ENCODE measurements at places on chromosomes 1 and 21.

GRCh38 chr1:147800804-147801203 is 40.4 kb upstream of the GJA5 start:
- DNase-seq = no peak

DNA sequence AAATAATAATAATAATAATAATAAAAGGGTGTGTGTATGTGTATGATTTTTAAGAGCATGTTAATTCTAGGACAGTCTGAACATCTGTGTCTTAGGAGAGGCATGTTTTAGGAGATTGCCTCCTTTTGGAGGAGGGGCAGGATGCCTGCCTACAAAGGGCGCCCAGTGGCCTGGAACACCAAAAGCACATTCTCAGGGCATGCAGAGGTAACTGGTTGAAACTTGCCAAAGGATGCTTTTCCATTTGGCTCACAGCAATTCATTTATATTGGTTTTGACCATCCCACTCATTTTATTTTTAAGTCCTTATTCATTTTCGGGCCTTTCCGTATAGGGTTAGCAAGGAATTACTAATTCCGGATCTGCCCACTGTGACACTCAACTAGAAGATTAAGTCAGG is 21.1 kb upstream of the LAMC2 start:
- no peak for DNase-seq

DNA sequence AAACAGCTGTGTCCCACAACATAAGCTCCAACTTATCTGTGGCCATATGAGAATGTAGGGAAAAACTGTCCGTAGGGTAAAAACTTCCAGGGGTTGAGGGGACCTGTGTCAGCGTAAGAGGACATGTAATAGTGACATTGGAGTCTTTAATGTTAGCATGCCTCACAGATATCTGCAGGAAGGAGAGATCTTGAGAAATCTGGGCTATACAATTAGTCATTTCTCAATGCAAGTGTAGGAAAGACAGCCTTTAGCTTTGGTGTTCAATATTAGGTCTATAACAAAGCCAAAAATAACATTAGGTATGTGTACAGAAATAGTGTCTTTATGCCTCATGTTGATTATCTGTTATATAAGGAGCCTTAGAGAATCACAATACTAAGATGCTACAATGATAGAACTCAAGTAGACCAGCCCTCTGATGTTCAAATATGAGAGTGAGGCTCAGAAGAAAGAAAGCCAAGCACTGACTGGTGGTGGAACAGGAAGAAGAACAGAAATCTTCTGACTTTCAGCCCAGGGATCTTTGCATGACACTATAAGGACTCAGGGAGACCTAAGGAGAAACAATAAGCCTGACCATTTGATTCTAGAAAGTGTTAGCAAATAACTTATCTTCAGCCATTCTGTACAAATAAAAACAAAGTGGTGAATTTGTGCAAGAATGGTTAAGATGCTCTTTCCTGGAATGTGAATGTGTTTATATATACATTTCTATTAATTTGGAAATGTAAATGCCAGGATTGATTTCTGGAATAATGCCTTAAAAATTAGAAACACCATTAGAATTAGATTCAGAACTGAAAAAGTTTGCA is 152.6 kb downstream of the ZC3H11B start:
- no peak for DNase-seq

DNA sequence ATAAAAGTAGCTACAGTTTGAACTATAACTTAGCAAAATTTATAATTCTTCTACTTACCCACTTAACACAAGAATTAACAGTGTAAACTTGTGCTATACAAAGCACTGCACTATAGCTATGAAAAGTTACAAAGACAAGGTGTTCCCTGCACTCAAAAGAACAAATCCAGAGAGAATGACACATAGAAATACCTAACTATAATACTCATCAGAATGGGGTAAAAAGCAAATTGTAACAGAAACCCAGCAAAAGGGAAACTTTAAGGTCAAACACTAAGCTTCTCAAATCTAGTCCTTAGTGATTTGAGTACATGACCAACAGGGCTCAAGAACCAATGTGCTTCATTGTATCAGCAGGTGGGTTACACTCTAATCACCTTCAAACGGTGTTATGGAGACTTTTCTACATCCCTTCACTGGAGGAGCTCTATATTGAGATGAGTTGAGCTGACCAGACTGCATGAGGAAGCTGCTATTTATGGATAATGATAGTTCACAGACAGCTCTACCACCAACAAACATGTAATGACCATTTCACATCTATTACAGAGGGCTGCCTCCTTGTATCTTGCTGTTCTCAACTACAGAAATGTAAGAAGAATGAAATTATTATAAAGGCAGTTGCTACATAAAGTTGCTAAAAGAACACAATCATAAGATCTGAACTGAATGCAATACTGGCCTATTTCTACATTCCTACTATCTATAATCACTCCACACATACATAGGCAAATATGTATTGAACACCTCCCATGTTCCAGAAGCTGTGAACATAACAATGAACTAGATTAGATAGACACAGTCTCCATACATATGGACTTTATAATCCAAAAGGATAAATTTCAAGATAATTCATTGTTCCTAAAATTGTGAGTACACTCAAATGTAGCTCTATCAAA is 47.6 kb downstream of the PIK3R3 start:
- DNase-seq = no peak

- no peak for DNase-seq
Observed at GRCh38 chr1:192512426-192513162, 63.0 kb upstream of the RGS1 start.

DNA sequence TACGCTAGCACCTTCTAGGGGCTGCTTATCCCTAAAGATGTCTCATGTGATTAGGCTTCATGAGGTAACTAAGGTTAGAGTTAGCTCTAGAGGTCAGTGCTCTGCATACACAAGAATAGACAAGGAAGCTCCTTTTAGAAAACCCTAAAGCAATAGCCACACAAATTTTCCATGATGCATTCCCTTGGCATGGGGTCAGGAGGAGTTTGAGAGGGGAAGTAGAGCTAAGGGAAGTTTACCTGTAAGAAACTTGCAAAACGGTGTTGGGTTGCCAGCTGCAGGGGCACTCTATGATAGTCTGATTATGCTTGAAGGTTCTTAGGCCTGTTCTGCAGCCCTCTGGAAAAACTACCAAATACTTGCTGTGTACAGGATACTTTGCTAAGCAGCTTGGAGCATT is 39.0 kb upstream of the A3GALT2 start:
- no peak for DNase-seq

GRCh38 chr1:152697701-152698600 is at the start of gene LCE2A:
Gene LCE2A (plus strand): TSS chr1:152698345. CDS start chr1:152698902, 557 bp downstream.
- no peak for DNase-seq

- DNase-seq = no peak
Observed at GRCh38 chr1:8639148-8639547, 178.3 kb downstream of the RERE start.

- no peak for DNase-seq
Observed at GRCh38 chr1:189216886-189217285, 1260.8 kb downstream of the BRINP3 start.

DNA sequence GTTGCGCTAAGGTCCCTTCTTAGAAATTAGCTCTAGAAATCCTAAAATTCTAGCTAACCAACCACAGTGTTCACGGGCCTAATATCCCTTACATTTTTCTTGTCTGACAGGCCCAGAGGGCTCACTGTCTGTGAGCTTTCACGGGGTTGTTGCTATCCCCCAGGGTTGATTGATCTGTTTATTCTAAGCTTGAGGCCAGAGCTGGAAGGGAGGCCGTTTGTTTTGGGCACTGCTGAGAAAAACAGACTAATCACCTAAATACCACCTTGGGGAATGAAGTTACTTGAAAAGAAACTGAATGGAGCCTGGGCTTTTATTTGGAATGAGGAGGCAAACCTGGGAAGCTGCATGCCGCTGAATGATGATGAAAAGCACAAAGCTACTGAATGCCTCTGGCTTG is 162.4 kb downstream of the KIF26B start:
- DNase-seq = no peak

- DNase-seq = no peak
Observed at GRCh38 chr1:225388372-225388771, 39.5 kb downstream of the LBR start.

- no peak for DNase-seq
Observed at GRCh38 chr1:15308135-15308534, 61.1 kb downstream of the FHAD1 start.

- DNase-seq = no peak
Observed at GRCh38 chr1:241895013-241895412, 47.0 kb downstream of the EXO1 start.

DNA sequence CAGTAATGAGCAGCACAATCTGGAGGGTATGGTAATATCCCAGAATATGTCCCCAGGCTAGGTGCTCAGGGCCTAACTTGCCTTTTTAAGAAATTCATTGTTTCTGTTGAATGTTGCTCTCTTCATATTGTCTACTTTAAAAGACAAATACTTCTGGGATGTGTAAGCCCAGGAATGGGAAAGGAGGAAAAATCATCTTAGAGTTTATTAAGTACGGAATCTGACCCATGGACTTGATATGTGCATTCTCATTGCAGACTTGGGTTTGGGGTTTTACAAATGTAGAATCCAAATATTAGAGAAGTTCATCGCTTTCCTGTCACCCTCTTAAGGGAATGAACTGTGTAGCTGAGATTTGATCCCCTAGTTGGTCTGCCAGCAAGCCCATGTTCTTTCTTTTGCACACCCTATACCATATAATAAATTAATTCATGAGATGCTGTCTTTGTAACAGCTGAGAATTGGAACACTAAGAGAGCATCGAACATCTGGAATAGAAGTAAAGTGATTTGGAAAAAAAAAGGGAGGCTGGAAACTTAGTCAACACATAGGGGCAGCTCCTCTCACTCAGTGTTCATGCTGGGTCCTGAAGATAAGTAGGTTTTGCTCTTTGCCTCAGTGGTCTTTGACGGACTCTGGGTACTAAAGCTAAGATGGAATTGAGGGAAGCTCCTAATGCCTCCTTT is 235.8 kb upstream of the C1orf105 start:
- DNase-seq = no peak

DNA sequence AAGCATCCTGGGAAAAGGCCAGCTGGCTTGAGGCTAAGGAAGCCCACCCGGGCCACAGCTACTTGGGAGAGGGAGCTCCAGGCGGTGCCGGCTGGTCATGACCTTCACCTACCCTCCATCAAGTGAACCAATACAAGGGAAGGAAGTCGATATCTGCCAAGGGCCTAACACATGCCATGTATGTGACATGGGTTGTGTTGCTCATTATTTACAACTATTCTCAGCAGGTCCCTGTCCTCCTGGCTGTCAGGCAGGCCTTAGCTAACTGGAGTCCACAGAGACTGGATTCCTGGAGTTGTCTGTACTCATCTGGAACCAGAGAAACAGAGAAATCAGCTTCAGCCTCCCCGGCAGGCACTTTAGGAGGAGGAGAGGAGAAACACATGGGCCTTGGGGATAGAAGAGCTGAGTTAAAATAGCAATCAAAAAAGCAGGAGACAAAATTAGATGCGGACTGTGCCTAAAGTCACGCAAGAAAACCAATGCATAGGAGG is 15.7 kb downstream of the TCEA3 start:
- no peak for DNase-seq

GRCh38 chr1:81238129-81238528 is 562.6 kb upstream of the ADGRL2 start:
- no peak for DNase-seq

- DNase-seq = no peak
Observed at GRCh38 chr21:35633501-35633900, 426.8 kb downstream of the SETD4 start.

GRCh38 chr1:183757061-183757460 is 47.9 kb upstream of the RGL1 start:
- DNase-seq = no peak

GRCh38 chr1:231032963-231033362 is 7.1 kb downstream of the FAM89A start:
- no peak for DNase-seq

GRCh38 chr1:232477728-232478127 is 152.2 kb downstream of the SIPA1L2 start:
- DNase-seq = no peak

DNA sequence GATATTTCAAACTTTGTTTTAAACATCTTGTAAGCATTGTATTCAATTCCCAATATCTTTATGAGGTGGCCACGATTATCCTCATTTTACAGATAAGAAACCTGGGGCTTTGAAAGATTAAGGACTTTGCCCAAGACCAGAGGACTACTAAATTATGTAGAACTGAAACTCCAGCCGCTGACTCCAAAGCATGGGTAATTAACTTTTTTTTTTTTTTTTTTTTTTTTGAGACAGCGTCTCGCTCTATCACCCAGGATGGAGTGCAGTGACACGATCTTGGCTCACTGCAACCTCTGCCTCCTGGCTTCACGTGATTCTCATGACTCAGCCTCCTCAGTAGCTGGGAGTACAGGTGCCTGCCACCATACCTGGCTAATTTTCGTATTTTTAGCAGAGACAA is 68.7 kb downstream of the ALG14 start:
- no peak for DNase-seq

DNA sequence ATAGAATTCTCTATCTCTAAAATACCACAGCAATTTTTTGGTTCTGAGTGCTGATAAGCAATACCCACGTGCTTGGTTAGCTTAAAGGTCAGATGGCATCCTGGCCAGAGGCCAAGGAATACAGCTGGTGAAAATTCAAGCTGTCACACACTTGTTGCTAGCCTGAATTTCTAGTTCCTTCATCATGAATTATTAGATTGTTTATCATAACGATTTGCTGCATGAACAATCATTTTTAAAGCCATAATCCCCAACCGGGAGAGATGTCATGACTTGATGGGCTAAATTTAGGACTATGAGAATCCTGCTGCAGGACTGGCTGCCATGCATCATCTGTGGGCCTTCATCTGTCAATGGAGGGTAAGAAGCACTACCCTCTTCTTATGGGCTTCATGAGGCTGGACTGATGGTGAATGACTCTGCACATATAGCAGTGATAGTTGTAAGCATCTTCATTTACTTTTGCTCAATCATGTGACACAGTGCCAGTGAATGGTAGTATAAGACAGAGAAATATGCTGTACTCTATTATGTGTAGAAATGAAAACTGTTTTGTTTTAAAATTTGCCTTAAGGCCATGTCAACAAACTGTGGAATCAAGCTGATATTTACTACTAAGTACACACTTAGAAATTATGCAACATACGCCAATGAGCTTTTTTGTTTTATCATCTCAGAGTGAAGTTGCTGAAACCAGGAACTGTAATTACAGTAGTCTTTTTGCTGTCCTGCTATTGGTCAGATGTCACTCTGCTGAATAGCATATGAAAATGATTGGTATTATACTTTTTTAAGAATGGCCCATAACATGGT is 80.5 kb upstream of the RALGPS2 start:
- no peak for DNase-seq

GRCh38 chr21:37413553-37414291 is 47.1 kb downstream of the DYRK1A start:
- DNase-seq = no peak

- DNase-seq = no peak
Observed at GRCh38 chr1:154960446-154961136, 991 bp downstream of the PYGO2 start.

DNA sequence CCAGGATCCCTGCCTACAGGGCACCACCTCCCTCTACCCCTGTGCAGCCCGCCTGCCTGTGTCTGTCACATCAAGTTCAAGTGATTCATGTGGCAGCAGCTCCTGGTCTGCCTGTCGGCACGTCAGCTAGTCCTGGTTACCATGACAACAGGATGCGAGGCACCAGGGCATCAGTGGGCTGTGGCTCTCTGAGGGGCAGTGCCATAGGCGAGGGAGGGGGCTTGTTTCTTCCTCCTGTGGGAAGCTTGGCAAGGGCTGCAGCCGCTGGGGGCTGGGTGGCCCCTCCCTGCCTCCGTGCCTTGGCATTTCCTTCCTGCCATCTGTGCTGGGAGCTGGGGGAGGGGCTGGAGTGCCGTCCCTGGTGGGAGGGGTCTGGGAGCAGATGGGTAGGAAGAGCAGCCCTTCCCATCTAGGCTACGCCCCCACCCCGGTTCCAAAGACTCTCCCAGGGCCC is 43.1 kb downstream of the FOXO6 start:
- no peak for DNase-seq

- no peak for DNase-seq
Observed at GRCh38 chr21:35540950-35541638, 492.0 kb upstream of the RUNX1 start.

All from CD4-positive, alpha-beta T cell treated with Interleukin-2 at 100 ng/mL for 4 hours (primary cell).